NCI-H748 treated with DMSO at 0.1 percent for 48 hours (cell line): ENCODE measurements at places on chromosomes 16 and 17.

GRCh38 chr17:40726919-40727318 lies 23.4 kb upstream of the KRT24 start:
- no peak for DNase-seq

DNA sequence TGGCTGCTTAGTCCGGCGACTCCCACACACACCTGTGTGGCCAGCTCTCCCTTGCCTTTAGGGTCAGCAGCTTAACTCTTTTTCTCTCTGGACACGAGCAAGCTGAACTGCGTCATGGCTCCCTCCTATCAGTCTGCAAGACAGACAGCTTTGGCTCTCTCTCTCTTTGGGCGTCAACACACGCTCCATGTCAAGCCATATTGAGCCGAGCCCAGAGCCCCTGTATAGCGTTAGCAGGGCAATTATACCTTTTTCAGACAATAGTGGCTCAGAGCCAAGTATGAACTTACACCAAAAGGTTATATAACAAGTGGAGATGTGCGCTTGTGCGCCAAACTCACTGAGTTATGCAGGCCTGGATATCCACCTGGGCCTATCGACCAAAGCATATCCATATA lies 34.8 kb upstream of the APPBP2 start:
- no peak for DNase-seq

- DNase-seq = no peak
Measured at GRCh38 chr16:69083306-69083941, 22.0 kb upstream of the HAS3 start.

- no peak for DNase-seq
Measured at GRCh38 chr17:76276461-76277299, 11.5 kb downstream of the UBALD2 start.

DNA sequence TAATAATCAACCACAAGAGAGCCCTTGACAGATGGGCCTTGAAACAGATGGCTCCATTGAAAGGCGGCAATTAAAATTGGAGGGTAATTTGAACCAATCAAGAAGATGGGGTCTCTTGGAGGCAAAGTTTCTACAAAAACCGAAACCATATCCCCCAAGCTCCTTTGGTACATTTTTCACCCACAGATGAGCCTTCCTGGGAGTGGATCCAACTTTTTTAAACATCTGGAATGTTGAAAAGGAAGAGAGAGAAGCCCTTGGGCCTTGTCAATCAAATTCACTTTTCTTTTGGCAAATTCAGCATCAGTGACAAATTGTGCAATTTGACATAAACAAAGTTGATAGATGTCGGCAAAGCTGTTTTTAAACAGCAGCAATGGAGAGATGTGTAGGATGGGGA lies 13.2 kb upstream of the NUP93 start:
- no peak for DNase-seq
